Thoracic aorta endothelial cell (primary cell): ENCODE measurements at places on chromosomes 7 and 10. TPM values are rescaled to one million over a fixed set of nuclear protein-coding genes. Genes with fewer than 3 reads are reported as not detected.

The POLR2J2 gene
- total RNA-seq: 7.7 and 10.1 TPM in 2 replicates

The NPM3 gene
- 88.3 and 105 TPM in 2 replicates for total RNA-seq

The ZSCAN25 gene
- total RNA-seq: 12.3 and 12.4 TPM in 2 replicates

The ANKRD1 gene
- total RNA-seq: 591 and 1,007 TPM in 2 replicates

The PHTF2 gene
- 27.7 and 30.4 TPM in 2 replicates for total RNA-seq

The FZD8 gene
- total RNA-seq: 15.3 and 22.5 TPM in 2 replicates

The CYP51A1 gene
- 178 and 281 TPM in 2 replicates for total RNA-seq

The TACR2 gene
- total RNA-seq: 0.13 TPM in 1 of 2 replicates, not detected in the other

The SPDYE2B gene
- total RNA-seq: not detected in 2 replicates

The PRXL2A gene
- 175 and 196 TPM in 2 replicates for total RNA-seq

The LDB1 gene
- 41.7 and 57.3 TPM in 2 replicates for total RNA-seq

The FAM25C gene
- total RNA-seq: not detected in 2 replicates

The TAS2R3 gene
- total RNA-seq: 1.4 and 1.7 TPM in 2 replicates

The AKR1D1 gene
- not detected in 2 replicates for total RNA-seq

The COL28A1 gene
- total RNA-seq: not detected in 2 replicates

The COX19 gene
- 10.7 and 11.8 TPM in 2 replicates for total RNA-seq

The FAM25G gene
- total RNA-seq: not detected in 2 replicates

The H2AZ2 gene
- 160 and 167 TPM in 2 replicates for total RNA-seq
